ENCODE measurements at places on chromosomes 4 and X. TPM values are rescaled to one million over a fixed set of nuclear protein-coding genes. Genes with fewer than 3 reads are reported as not detected.
A peak's percentile ranks its signal among the peaks of the same experiment; 100 is the strongest.

DNA sequence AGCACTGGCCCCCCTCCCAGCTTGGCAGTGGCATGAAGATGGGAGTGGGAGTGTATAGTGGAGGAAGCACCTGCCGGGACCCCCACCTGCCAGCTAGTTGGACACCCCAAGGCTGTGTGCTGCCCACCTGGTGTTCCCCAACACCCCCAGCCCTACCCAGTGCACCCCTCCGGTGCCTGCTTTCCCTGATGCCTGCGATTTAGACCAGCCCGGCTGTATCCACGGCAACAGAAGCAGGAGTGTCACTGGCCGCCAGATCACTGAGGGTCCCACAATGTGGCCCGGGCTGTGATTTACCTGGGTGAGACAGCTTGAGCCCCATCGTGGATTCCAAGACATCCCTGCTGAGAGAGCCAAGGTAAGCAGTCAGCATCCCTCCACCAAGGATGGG lies 533 bp downstream of the GPR173 start:
- DNase-seq: no peak

DNA sequence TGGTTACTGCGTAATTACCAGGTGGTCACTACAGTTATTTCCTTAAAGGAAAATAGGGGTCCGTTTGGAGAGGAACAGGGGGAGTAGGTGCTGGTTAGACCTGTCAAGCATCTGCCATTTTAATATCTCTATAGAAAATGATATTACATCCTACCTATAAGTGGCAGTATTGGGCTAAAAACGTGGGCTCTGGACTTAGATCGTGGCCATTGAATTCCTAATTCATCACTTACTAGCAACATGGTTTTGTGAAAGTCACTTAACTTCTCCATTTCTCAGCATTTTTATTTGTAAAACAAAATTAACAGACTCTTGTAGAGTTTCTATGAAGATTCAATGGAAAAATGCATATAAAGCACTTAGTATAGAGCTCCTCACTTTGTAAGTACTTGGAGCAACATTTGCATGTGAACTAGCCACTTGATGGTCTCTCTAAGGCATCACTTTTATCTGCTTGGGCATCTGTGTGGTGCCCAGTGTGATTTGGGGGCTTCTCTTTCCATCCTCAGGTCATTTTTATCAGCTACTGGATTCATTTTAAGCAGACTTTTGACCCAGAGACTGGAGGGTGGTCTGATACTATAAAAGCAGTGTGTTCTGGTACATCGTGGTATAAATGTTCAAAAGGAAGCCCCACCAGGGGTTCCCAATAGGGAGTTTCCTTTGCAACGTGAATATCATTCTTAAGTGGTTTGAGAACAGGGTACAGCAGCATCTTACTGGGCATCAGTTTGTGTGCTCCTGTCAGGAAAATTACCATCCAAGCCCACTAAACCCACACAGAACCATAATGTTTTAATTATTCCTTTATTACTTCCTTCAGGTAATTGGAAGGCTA lies 42.7 kb upstream of the RASSF6 start:
- no peak for DNase-seq

DNA sequence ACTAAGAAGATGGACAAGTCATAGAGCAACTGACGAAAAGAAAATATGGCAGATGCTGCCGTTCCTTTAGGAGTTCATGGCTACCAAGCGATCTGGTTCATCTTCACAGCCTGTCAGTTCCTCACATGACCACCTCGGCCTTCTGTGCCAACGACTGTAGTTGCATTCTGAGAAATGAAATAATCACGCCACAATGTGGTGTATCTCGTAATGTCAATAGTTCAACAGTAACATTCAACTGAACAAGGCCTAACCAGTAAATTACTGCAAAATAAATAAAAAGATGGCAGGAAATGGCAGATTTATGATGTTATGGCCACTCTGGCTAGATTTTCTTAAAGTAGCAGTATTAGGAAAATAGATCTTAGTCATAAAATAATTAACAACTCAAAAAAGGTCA lies 4.4 kb downstream of the GPRIN3 start:
- DNase-seq: no peak

GRCh38 chr4:38162240-38162784 lies 202.1 kb downstream of the PTTG2 start:
- peak; percentile 69 for DNase-seq

GRCh38 chrX:26373829-26374228 lies 157.9 kb downstream of the MAGEB5 start:
- DNase-seq: no peak

- no peak for DNase-seq
Measured at GRCh38 chr4:184596617-184597185, 52.5 kb downstream of the CASP3 start.

GRCh38 chr4:2934077-2934812 lies 29.0 kb downstream of the NOP14 start:
- DNase-seq: peak; percentile 76

DNA sequence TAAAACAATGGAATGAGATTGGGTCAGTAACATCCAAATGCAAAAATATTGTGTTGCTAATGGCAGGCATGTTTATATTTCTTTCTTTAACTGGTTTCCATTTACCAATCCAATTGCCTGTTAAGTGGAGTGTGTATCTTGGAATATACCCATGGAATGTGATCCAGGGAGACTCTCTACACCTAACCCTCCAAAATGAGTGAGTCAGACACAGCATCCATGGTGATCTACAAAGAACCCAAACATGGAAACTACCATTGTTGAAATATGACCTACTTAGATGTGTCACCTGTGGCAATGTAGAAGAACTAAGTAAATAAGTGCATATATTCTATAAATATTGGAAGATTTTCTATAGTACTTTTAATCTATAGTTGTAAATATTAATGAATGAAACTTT lies 110.3 kb downstream of the AREG start:
- no peak for DNase-seq

DNA sequence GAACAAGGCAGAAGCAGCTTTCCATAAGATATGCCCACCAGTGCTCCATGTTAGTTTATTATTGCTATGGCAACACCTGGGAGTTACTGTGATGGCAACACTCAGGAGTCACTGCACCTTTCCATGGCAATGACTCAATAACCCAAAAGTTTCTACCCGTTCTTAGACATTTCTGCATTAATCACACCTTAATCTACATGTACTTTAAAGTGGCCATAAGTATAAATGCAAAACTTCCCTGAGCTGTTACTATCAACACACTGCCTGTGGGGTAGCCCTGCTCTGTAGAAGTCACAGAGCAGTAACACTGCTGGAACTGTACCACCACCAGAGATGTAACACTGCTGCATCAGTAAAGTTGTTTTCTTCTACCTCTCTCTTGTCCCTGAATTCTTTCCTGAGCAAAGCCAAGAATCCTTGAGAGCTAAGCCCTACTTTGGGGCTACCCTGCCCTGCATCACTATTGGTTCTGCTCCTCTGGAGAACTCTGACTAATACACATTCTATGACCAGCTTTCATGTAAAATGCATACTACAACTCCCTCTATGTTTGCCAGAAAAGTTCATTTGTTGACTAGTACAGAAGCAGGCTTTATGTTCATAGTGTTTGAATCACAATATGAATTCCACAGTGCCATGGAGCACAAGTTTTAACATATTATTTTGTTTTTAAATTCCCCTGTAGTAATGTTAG lies 43.5 kb upstream of the GPR174 start:
- DNase-seq: no peak

GRCh38 chr4:80963051-80963450 lies 67.5 kb upstream of the BMP3 start:
- DNase-seq: no peak

- no peak for DNase-seq
Measured at GRCh38 chr4:15677507-15677988, 4.1 kb upstream of the FAM200B start.

DNA sequence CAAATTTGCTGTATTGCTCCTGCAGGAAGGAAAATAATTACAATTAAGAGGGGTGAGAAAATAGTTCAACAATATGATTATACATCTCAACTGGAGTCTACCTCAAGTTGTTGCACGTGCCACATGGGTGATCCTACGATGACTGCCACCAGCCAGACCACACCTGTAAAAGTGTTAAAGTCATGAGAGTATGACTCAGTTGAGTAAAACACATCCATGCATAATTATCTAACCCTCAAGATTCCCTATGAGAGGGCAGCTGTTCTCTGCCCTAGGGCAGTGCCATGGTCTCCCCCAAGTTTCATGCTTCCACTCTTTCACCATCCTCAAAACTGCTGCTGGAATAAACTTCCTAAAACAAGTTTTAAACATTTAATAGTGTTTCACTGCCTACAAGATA lies 44.1 kb downstream of the QRFPR start:
- DNase-seq: no peak

DNA sequence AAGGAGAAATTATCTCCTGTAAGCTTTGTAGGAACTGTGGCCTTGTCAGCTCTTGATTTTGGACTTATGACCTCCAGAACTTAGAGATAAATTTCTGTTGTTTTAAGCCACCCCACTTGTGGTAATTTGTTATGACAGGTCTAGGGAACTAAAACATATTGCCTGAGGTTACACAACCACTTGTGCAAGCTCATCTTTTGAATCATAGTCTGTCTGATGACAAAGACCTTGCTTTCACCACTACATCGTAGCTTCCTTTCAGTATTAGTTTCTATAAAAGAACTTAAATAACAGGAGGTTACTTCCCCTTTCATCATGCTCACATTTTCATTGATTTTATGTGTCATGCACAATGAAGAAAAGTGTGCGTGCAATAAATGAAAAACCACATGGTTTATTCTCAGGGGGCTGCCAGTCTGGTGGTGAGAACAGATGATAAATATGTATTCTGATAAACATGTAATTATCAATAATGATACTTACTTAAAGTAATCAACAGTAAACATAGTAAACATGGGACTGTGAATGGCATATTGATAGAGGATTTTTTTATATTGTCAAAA lies 690.0 kb upstream of the HS3ST1 start:
- DNase-seq: no peak

DNA sequence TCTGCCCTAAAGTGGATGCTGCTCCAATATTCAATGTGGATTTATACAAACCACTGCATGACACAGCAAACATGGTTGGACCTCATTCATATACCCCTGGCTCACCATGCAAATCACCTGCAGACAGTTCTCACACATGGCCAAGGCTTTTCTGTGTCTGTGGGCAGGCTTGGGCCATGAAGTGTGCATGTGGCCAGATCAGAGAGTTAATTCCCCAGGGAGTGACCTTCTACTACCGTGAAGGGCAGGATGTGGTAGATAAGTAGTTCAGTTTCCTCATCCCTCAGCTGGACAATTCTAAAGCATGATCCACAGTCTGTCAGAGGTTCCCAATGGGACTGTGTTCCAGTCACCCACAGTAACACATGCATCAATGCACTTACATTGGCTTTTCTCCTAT lies 24.6 kb upstream of the BCLAF3 start:
- no peak for DNase-seq

DNA sequence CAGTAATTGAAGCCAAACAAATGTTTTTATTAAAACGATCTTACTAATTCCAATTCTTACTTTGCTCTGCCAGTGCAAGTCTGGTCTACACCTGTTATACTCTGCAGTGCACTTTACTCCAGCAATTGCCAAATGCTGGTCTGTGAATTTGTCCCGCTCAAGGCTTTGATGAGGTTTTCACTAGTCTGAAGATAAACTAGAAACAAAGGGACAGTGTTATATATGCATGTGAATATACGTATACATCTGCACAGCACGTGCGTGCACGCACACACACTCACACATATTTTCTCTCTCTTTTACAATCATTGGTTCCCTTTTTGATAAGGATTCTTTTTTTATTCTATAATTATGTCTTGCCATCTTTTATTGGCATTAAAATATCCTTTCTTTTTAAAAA lies 88.5 kb upstream of the LCORL start:
- DNase-seq: no peak

- no peak for DNase-seq
Measured at GRCh38 chr4:188160406-188160805, 21.2 kb downstream of the TRIML1 start.

- no peak for DNase-seq
Measured at GRCh38 chr4:108891896-108892590, 129.2 kb upstream of the ETNPPL start.

GRCh38 chrX:95693365-95693764 lies 991.3 kb upstream of the DIAPH2 start:
- no peak for DNase-seq

Gene AMELX
- not detected for total RNA-seq

Gene SSX1
- total RNA-seq: not detected

Gene NPY5R
- total RNA-seq: 0.69 TPM

Gene PPP4R3C
- total RNA-seq: not detected

Gene IL1RAPL1
- total RNA-seq: 0.27 TPM
